ENCODE measurements at places on chromosomes 3 and 15. TPM values are rescaled to one million over a fixed set of nuclear protein-coding genes. Genes with fewer than 3 reads are reported as not detected.
A peak's percentile ranks its signal among the peaks of the same experiment; 100 is the strongest.

Gene TNNC1
- polyA plus RNA-seq, result 2.6 TPM

Gene TMC3
- polyA plus RNA-seq, result not detected

Gene ARNT2
- 17.0 TPM for polyA plus RNA-seq

Gene TERC
- 0.32 TPM for polyA plus RNA-seq

Gene PP2D1
- polyA plus RNA-seq, result not detected

Gene BUB1B
- 12.6 TPM for polyA plus RNA-seq

Gene CRTAP
- polyA plus RNA-seq, result 198 TPM

DNA sequence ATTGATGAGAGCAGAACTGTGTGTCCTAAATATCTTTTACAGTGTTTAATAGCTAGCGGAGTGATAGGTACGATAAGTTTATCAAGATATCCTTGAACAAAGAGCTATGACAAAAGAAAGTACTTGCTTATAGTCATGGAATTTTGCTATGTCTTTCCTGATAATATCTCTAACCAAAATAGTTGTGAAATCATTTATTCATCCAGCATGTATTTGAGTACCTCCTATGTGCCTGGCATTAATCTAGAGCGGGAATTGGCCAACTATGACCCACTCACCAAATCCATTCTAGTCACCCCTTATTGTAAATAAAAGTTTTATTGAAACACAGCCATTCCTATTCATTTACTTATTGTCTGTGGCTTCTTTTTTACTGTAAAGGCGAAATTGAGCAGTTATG is 46.6 kb downstream of the ZFAND6 start:
- no peak for DNase-seq

GRCh38 chr15:92468991-92469390 is 75.3 kb downstream of the ST8SIA2 start:
- peak; percentile 67 for DNase-seq

DNA sequence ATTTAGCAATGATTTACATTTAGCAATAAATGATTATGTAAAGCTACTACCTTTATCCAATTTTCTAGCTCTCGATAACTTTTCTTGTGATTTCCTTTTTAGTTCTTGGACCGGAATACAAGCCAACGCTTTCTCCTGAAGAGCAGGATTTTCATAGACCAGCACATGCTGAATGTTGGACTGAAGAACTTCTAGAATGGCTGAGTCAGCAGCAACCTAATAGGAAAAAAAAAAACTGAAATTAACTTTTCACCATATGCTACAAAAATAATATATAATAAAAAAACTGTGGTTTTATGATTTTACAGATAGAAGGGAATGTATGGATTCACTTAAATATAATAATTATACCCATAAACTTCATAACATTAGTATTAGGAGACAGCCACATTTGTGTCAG is 32.2 kb downstream of the NGLY1 start:
- no peak for DNase-seq

DNA sequence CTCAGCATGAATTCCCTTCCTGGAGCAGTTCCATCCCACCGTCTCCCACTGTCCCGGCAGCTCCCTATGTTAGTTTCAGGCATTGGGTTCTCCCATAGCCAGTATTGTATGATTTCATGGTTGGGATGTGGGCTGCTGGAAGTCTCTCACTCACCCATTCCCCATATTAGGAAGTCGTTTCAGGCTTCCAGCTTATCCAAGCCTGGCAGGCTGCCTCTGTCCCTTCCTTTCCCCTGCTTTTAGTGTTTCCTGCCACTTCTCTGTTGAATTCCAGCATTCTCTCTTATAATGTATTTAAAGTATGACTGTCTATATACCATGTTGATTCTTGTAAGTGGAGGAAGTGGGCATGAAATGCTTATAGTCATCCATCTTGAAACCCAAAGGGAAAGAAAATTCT is 309.7 kb upstream of the RBMS3 start:
- no peak for DNase-seq

DNA sequence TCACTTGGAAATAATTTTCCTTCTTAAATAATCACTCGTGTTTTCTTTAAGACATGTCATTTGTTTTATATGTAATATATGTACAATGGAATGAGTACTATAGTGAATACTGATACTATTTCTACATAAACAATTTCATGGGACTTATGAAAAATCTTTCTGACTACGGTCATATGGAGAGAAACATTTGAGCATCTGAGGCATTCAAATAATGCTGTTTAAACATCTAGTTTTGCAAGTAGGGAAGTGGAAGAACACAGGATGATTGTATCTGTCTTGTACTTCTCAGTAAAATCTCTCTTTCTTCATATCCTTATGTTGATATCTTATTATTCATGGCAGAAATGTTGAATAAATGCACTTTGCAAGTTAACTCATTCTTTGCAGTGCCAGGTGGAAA is 599.5 kb upstream of the KCNMB2 start:
- no peak for DNase-seq

GRCh38 chr3:144590854-144591253 is 619.2 kb downstream of the DIPK2A start:
- no peak for DNase-seq

DNA sequence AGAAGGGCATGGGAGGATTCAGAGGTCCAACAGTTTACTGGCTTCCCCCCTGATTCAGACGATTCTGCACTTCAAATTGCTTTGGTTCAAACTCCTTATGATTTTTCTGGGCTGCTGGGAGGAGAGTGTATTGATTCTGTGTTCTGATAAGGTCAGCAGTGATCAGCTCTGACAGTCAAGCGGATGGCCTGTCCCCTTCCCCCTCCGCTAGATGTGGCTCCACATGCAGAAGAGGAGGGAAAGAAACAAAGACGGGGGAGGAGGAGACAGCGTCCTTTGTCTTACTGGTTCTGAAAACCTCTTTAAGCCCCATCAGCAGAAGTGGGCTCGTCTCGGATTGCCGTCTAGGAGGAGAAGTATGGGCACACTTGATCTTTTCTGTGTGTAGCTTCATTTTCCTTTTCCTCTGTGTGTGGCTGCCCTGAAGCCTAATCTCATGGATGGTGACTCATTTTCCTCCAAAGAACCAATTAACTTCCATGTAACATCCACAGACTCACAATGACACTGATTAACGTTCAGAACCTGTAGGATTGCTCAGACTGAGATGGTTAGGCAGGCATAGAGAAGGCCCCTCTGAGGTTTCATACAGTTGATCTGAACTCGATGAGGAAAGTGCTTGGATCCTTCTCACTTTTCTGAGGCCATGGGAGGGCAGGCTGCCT is 162.4 kb upstream of the PPP2R3A start:
- DNase-seq, result no peak

DNA sequence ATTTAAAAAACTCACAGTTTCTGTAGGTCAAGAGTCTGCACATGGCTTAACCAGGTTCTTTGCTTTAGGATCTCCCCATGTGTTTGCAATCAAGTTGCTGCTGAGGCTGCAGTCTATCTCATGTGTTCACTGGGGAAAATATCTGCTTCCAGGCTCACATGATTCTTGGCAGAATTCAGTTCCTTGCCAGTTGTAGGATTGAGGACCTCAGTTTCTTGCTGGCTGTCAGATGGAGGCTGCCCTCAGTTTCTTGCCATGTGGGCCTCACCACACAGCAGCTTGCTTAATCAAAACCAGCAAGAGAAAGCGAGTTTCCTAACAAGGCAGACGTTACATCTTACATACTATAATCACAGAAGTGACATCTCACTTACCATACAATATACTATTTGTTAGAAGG is 10.0 kb upstream of the TBC1D5 start:
- DNase-seq, result no peak

GRCh38 chr15:65066635-65067316 is 1.0 kb downstream of the RASL12 start:
- no peak for DNase-seq

GRCh38 chr15:39145854-39146625 is 434.8 kb upstream of the THBS1 start:
- no peak for DNase-seq

DNA sequence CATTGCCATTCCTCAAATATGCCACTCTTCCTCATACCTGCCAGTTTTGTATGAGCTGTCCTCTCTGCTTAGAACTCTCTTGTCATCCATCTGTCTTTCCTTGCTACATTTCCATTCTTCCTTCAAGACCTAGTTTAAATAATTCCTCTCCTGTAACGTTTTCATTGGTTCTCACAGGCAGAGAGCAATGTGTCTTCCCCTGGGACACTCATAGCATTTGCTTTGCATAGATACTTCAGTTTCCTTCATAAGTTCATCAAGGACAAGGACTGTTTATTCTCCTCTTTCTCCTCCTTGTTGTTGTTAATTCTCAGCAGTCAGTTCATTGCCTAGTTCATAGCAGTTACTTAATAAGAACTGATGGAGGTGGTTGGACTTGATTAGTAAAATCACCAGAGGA is 10.5 kb downstream of the NR2C2 start:
- DNase-seq, result no peak

- no peak for DNase-seq
Measured at GRCh38 chr3:45026957-45027356, 854 bp downstream of the CLEC3B start.

DNA sequence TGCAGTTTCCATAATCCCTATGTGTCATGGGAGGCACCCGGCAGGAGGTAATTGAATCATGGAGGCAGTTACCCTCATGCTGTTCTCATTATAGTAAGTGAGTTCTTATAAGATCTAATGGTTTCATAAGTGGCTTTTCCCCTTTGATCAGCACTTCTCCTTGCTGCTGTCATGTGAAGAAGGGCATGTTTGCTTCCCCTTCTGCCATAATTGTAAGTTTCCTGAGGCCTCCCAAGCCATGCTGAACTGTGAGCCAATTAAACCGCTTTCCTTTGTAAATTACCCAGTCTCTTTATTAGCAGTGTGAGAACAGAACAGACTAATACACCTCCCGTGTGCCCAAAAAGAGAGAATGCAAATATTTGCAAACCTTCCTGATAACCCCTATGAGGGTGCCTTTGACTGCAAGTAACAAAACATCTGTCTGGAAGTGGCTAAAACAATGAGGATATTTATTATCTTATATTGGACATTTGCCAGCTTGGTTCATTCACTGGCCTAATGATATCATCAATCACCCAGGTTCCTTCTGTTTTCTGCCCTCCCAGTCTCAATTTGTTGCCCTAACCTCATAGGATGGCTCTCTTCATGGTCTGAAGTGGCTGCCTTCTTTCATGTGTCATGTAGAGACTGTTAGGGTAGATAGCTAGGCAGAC is 68.7 kb downstream of the BHLHE40 start:
- DNase-seq, result no peak

- DNase-seq, result no peak
Measured at GRCh38 chr3:194481525-194482195, 5.1 kb downstream of the ATP13A3 start.

GRCh38 chr3:111895071-111895470 is 36.0 kb downstream of the PHLDB2 start:
- DNase-seq, result peak; percentile 21

DNA sequence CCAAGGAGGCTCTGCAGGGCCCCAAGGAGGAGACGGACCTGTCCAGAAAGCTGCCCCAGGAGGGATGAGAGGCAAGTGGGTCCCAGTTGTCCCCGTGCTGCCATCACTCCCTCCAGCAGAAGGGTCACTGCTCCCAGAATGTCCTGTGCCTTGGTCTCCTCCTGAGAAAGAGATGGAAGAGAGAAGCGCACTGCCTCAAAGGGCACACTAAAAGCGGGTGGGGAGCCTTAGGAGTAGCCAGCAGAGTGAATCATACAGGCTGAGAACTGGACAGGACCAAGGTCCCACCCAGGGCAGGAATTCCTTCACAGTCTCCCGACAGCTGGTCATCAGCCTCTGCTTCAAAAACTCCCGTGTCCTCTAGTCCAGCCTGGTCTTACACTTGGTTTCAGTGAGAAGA is 4.6 kb downstream of the THPO start:
- no peak for DNase-seq

DNA sequence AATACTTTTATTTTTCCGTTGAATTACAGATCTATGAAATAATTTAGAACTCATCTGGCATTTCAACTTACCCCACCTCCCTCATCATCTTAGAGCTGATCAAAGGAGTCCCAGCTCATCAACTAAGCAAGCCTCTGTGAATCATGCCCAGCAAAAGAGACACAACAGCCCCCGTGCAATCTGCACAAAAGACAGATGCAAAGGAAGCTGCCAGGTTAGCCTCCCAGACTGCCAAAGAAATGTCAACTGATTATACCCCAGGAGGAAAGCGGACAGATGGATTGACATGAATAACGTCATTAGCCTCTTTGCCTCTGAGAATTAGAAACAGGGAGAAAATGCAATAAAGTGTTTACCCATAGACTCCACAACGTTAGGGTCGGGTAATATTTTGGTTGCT is 75.0 kb downstream of the GABRB3 start:
- DNase-seq, result no peak

GRCh38 chr3:30286811-30287210 is 319.6 kb upstream of the TGFBR2 start:
- no peak for DNase-seq

- no peak for DNase-seq
Measured at GRCh38 chr15:30927148-30927761, 23.5 kb downstream of the FAN1 start.

DNA sequence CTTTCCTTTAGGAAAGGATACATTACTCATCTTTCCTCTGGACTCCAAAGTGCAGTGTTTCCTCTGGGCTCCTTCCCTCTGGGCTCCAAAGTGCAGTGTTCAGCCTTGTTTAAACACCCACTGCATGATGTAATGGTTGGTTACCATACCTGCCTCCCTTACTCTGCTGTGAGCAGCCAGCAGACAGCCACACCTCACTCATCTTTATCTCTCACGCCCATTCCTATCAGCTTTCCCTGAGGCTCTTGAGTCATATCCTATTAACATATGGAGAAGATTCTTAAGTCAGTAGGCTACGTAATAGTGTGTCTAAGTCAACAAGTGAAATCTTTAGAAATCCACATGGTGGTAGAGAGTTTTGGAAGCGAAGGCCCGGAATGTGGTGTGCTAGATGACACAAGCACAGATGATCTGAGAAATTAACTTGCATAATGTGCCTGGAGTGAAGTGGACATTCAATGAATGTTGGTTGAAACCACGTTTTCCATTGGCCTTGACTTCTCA is 97.2 kb upstream of the CTNNB1 start:
- DNase-seq, result no peak

GRCh38 chr3:171494457-171495109 is 34.4 kb upstream of the TNIK start:
- DNase-seq, result no peak

DNA sequence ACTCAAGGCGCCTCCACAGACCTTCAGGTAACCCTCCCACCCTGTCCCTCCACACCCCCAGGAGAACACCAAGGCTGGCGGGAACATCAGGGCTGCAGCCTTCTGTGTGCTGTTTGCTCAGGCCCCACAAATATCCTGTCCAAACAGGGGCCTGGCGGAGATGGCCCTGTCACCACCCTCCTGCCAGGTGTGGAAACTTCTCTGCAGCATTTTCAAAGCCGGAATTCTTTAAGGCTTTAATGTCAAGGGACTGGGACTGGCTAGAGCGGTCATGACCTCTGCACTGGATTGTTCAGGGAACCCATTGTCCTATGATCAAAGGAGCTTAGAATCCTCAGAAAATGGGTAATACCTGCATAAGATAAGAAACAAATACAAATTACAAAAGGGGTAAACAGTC is 46.6 kb downstream of the FBLN2 start:
- DNase-seq, result no peak

DNA sequence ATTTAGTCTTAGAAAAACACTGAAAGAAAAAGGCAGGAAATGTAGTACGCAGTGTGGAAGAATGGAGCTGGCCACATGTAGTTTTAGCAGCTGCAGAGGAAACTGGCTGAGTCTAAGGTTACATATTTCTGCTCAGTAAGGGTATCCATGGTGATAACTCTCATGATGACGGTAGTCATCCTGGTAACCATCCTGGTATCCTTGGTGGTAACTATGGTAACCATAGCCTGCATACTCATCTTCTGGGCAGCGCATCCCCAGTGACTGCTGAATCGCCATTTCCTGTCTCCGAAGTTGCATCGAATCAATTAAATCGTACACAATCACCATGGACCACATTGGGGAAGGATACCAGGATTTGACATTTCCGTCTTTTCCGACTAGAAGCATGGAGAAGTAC is 35.7 kb downstream of the CCDC80 start:
- peak; percentile 16 for DNase-seq

Measured in SK-N-SH (cell line).